ENCODE measurements at places on chromosomes 1 and 21.

GRCh38 chr1:186531561-186532165 lies 70.7 kb upstream of the PDC start:
- DNase-seq = no peak

GRCh38 chr1:8397511-8397910 lies 79.6 kb downstream of the SLC45A1 start:
- no peak for DNase-seq

- DNase-seq = no peak
These were observed 183.4 kb upstream of the GALNT2 start for GRCh38 chr1:229883504-229884200.

GRCh38 chr1:33324677-33325575 lies 4.0 kb upstream of the A3GALT2 start:
- no peak for DNase-seq

DNA sequence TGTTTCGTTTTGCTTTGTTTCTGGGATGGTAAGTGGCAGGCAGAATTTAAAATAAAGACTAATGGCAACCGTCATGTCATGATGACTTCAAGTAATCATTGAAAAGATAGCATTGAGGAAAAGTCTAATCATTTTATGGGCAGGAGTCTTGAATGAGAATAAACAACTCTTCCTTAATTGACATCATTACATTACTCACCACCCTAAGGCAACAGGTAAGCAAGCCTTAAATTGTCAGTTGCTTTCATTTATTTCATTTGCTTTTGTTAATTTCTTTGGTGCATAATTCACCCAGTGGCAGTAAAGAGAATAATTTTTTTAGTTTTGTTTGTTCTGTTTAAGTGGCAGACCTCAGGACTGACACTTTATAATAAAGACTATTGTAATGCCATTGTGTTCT lies 669.0 kb downstream of the RWDD3 start:
- no peak for DNase-seq

DNA sequence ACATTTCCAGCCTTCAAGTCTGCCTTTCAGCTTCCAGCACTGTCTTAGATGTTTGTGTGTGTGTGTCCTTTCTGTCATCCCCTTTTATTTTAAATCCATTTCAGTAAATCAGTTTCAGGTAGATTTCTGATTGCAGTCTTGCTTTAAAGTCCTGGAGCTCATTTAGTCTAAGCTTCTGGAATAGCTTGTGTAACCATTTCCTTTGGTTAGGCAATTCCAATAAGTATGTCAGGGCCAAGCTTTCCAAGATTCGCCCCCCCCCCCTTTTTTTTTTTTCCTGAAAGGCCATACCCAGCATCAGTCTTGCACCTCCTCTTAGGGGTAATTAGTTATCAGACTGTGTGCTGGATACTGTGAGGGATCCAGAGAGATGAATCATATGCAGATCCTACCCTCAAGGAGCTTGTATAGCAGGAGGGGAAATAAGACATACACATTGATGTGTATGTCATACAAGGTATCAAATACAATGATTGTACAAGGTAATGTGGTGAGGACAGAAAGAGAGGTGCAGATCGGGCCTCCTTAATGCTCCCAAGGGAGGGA lies 41.3 kb downstream of the NFYC start:
- no peak for DNase-seq

GRCh38 chr1:228210712-228211530 lies 3.1 kb downstream of the OBSCN start:
- DNase-seq = no peak

- no peak for DNase-seq
These were observed 54.6 kb downstream of the SLC16A1 start for GRCh38 chr1:112901387-112901786.

- DNase-seq = no peak
These were observed 498 bp upstream of the CLCA2 start for GRCh38 chr1:86423473-86423872.

DNA sequence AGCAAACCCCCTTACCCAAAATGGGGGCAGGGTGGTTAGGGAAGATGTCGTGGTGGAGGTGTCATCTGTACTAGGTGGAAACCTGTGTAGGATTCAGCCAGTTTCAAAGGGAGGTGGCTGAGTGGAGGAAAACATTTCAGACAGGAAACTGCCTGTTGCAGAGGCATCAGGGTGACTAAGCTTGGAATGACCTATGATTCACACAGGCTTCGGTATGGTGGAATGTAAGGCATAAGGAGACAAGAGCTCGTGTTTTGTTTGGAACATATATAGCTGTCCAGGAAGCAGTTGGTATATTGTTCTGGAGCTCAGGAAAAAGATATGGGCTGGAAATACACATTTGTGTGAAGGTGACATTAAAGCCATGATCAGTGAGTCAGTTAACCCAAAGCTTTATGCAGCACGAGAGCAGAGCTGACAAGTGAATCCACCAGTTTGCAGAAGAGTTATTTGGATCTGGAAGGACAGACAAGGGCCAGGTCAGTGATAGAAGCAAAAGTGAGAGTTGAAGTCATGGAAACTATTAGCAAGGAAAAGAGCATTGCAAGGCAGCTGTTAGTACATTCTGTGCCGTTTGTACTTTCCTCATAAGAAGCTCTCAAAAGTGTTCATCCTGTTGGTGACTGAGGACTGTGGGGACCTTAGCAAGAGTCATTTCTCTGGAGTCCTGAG lies 12.2 kb downstream of the UTP25 start:
- DNase-seq = peak; percentile 88

DNA sequence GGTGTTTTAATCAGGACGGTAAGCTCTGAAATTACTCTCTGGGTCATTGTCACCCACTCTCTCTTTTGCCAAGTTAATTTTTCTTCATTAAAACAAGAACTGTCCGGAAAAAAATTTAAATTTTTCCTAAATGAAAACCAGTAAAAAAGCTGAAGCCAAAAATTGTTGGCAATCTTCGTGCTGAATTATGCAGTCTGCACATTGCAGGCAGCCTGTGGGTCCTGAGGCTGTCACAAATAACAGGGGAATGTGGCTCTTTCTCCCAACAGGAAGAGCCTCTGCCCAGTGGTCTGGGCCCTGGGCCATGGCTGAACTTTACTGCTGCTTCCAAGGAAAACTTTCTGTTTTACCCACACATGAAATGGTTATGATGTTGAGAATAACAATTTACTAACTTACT lies 153.9 kb upstream of the SPAG17 start:
- DNase-seq = no peak

DNA sequence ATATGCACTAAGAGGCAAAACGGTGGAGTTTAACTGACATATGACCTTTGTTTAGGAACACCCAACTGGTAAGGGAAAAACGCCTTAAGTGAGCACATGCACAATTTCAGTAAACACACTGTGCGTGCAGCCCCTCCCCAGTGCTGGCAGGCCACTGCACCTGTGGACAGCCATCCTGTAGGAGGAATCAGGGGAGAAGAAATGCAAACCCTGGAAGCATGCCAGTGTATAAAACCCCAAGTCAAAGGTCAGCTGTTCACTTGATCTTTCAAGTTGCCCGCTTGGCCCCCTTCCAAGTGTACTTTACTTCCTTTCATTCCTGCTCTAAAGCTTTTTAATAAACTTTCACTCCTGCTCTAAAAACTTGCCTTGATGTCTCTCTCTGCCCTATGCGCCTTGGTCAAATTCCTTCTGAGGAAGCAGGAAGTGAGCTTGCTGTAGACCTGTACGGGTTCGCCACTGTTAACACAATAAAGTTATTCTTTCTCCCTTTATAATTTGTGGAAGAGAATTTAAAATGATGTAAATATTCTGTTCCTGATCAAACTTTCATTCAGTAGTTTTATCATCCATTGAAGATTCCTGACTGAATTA lies 31.8 kb downstream of the USP25 start:
- DNase-seq = no peak

DNA sequence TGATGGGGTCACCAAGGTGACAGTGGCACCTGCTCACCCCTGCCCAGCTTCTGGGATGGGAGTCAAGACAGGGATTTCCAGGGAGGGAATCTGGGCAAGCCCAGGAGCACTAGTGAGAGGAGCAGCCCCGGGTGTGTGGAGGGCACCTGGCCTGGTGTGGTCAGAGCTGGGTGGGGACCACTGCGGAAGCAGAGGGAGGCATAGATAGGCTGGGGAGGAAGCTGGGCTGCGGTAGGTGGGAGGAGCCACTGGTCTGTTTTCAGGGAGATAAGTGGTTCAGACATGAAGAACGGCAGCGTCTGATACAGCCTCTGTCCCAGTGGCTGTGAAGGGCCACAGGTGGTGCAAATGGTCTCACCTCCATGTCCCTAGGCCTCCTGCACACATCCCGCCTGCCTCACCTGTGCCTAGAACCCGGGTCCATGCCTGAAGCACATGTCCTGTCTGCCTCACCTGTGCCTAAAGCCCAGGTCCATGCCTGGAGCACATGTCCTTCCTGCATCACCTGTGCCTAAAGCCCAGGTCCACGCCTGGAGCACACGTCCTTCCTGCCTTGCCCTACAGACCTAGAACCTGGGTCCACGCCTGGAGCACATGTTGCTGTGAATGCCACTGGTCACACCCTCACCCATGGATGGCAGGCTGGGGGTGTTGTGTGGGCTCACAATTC lies 325.9 kb upstream of the AJAP1 start:
- no peak for DNase-seq

DNA sequence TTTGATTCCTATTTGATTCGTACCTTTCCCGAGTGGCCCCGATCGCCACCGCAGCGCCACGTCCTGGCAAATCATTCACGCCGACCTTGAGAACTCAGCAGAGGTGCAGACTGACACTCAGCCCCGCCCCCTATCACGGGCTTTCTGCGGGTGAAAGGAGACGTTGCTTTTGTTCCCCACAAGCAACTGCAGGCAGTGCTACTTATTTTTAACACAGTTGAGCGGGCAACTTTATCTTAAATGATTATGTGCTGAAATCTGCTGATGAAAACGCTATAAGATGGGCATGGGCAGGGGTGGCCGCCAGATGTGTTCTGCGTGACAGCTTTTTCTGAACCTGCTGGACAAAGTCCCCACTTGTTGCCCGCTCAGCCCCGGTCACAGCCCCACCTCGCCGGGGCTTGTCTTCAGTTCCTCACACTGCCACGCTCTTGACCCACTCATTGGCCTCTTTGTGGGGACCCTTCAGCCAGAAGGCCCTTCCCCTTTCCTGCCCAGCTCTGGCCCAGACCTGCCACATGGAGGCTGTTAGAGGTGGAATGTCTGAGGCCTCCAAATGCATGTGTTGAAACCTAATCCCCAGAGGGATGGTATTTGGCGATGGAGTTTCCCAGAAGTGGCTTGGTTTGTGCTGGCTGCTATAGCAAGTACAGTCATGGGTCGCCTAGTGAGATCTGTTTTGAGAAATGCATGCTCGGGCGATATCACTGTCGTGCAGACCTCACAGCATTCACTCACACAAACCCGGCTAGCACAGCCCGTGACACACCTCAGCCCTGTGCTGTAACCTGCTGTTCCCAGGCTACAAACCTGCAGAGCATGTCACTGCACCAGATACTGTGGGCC lies 15.7 kb upstream of the PDXK start:
- no peak for DNase-seq

DNA sequence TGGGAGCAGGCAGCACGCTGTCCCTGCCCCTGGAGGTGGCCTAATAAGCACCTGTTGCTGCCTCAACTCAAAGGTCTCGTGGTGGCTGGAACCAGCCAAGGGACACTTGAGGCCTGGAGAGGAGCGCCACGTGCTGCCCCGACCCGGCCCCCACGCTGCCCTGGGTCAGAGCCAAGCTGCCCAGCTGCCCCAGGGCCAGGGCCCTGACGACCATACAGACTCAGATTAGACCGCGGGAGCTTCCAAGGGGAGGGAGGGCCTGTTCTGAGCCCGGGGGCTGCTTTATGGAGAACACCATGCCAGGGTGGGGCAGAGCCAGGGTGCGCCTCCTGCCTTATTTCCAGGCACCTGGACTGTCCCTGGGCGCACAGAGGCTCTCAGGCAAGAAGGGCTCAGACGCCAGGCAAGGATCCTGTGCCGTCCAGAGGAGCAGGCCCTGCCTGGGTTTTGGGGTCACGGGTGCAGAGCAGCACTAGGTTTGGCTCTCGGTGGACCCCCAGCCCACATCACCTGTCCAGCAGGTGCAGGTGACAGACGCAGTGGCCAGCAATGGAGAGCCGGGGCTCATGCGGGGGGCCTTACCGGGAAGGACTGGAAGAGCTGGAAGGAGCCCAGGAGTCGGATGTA lies 18.6 kb downstream of the KRTAP10-1 start:
- DNase-seq = no peak

DNA sequence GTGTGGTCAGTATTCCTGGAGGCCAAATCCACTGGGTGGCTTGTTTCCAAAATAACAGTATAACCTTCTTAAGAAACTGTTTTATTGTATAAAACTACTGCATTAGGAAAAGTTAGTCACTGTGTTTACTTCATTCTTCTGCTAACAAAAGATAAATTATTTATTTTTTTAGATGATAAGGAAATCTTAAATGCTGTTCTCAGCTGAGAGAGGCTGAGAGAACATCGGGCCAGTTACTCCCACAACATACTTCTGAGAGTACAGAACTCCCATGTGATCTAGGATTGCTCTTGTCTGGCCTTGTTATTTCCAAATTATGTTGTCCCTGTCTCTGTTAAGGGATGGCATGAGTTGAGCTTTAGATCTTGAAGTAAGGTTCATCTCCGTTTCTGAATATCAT lies 96.7 kb upstream of the CXADR start:
- DNase-seq = no peak

DNA sequence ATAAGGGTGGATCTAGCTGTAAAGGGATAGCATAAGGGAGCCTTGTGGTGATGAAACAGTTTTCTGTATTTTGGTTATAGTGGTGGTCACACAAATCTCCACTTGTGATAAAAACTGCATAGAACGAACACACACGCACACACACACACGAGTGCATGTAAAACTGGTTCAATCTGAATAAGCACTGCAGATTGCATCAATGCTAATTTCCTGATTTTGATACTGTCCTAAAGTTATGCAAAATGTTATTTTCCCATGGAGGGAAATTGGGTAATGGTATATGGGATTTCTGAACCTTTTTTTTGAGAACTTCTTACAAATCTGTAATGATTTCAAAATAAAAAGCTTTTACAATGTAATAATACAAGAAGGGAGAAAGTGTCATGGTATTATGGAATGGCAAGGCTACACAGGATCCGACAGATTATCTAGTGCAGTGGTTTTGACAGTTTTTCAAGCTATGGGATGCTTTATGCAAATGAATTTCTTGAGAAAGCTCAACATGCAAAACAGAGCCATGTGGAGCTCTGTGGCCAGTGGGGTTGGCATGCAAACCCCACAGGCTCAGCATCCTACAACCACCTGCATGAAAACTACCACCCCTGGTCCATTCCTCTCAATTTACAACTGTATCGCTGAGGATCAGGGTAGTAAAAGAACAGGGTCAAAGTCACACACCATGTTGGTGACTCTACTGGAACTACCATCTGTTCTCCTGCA lies 18.8 kb downstream of the SLC41A1 start:
- DNase-seq = no peak

- no peak for DNase-seq
These were observed 233.3 kb downstream of the KCNJ6 start for GRCh38 chr21:37682966-37683365.

DNA sequence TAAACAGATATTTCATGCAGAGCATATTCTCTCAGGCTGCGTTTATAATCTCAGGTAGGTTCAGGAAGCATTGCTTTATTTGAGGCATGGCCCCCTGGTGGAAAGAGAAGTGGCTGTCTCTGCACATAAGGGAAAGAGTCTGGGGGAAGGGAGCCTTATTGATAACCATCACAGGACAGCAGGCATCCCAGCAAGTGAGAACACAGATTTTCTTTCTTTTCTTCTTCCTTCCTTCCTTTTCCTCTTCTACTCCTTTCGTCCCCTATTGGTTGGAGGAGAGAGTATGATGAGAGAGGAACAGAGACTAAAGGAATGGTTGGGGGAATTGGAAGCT lies 21.9 kb downstream of the TSNAX start:
- DNase-seq = peak; percentile 63

All from SK-MEL-5 (cell line).